H7 (cell line): ENCODE measurements at places on chromosomes 3 and 15. TPM values are rescaled to one million over a fixed set of nuclear protein-coding genes. Genes with fewer than 3 reads are reported as not detected.

DNA sequence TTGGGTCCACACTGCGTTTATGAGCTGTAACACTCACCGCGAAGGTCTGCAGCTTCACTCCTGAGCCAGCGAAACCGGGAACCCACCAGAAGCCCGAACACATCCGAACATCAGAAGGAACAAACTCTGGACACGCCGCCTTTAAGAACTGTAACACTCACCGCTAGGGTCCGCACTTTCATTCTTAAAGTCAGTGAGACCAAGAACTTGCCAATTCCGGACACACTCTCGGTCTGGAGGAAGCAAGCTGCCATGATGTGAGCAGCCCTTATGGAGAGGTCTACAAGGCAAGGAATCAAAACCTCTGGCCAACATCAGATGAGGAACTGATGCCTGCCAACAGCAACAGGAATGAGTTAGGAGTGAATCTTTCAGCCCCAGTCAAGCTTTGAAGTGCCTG lies 62.9 kb downstream of the SLC28A2 start:
- DNase-seq, result peak; percentile 36

Gene SERPINI2
- not detected in 2 replicates for total RNA-seq

Gene TPRG1
- total RNA-seq, result 0.35 and 1.4 TPM in 2 replicates

DNA sequence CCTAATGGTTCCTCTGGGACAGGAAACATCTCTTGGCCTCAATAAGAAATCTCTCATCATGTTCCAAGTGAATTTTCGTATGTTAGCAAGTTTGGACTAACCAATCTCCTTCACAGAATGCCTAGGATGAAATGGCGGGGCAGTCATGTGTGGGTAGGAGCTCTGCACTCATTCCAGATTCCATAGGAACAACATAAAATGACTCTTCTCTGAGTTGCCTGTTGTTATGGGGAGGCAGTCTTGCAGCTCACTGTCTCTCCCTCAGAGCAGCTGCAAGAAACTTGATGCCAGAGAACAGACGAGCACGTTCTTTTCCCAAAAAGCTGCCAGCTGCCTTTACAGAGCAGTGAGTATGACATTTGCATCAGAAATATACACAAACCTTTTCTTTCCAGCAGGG lies 34.1 kb downstream of the SPATA12 start:
- no peak for DNase-seq

Gene CCDC54
- total RNA-seq, result not detected in 2 replicates

DNA sequence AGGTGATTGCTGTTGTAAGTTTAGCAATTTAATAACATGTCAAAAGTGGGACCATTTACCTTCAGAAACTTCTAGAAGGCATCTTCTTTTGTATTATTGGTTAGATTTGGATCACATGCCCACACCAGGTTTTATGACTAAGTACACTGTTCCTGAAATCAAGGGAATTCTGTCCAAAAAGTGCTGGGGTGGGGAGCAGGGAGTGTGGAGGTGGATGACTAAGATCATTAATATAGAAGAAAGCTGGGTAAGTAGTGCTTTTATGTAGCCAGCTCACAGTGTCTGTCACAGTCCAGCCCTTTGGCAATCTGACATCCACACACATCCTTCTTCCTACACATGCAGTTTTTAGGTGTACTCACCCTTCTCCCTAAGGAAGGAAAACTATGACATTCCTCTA lies 120.0 kb downstream of the TMCO5A start:
- no peak for DNase-seq

GRCh38 chr3:129226374-129226773 lies 23.0 kb upstream of the COPG1 start:
- DNase-seq, result no peak

- no peak for DNase-seq
These were observed 14.4 kb upstream of the STARD5 start for GRCh38 chr15:81338170-81339007.

Gene RTP4
- total RNA-seq, result not detected in 2 replicates
